ENCODE measurements at places on chromosomes 12 and 14.

- no peak for DNase-seq
These were observed 5.9 kb downstream of the RESF1 start for GRCh38 chr12:31965090-31965489.

DNA sequence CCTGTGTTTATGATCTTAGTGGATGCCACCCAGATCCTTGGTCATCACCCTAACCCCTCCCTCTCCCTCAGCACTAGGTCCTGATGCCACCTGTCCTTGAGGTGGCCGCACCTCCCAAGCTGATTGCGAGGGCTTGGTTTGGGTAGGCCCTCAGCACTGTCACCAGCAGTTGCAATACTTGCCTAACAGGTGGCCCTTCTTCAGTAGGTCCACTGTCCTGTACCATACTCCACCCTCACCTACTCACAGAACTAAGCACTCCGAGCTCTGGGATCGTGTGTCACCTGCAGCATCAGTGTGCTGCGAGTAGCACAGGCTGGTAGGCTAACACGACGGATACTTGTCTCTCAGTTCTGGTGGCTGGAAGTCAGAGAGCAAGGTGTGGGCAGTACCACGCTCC is 14.0 kb upstream of the SERPINA12 start:
- no peak for DNase-seq

GRCh38 chr12:78306236-78306635 is 475.5 kb downstream of the NAV3 start:
- no peak for DNase-seq

- no peak for DNase-seq
These were observed 448.6 kb downstream of the FUT8 start for GRCh38 chr14:65860956-65861611.

GRCh38 chr12:77833329-77833728 is 2.6 kb downstream of the NAV3 start:
- DNase-seq, result no peak

DNA sequence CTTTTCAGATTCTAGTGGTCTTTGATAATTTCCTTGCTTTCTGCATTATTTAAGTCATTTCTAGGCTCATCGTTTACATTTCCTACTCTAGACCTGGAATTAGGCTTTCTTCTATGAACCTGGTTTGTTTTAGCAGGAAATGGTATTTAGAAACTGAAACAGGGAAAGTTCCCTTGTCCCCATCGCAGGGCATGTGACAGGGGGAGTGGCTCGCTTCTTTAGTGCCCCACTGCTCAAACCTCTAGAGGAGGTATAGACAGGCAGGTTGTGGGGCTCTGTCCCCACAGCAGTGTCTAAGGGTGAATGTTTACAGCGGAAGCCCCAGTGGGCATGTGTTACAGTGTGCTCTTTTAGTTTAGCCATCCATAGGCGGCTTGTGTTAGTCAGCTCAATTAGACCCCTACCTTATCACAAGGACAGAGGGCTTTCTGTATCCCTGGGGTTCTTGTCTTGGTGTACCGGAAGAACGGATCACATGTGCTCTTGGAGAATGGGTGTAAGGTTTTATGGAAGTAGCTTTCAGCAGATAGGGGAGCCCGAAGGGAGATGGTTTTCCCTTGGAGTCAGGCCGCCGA is 25.0 kb downstream of the IFT81 start:
- no peak for DNase-seq

DNA sequence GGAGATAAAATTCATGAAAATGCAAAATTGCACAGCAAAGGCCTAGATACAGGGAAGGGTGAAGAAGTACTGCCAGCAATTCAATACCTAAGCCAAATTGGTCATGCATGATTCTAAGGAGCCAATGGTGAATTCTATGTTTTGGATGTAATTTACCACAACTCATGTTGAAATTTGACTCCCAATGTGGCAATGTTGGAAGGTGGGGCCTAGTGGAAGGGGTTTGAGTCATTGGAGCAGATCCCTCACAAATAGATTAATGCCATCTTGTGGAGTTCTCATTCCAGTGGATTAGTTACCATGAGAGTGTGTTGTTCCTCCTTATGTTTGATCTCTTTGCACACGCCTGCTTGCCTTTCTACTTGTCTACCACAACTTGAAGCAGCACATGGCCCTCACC is 194.0 kb upstream of the ALG10 start:
- DNase-seq, result no peak

DNA sequence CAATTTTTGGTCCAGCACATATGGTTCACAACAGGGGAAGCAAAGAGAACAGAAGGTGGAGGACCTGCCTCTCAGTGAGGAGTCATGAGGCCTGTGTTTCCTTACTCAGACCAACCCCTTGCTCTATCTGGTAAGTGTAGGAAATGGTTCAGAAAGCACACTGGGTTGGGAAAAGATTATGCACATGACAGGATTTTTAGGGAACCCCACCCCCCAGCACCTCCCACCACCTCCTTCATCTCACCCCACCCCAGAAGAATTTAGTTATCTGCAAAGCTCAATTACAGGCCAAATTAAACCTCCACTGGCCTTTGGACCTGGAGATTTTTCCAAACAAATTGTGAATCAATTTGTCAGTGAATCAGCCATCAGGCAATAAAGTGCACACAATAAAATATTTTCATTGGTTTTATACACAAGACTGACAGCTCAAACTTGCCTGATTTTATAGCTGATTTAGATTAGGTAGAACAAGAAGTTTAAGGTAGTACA is 132.8 kb downstream of the DACT1 start:
- DNase-seq, result no peak

DNA sequence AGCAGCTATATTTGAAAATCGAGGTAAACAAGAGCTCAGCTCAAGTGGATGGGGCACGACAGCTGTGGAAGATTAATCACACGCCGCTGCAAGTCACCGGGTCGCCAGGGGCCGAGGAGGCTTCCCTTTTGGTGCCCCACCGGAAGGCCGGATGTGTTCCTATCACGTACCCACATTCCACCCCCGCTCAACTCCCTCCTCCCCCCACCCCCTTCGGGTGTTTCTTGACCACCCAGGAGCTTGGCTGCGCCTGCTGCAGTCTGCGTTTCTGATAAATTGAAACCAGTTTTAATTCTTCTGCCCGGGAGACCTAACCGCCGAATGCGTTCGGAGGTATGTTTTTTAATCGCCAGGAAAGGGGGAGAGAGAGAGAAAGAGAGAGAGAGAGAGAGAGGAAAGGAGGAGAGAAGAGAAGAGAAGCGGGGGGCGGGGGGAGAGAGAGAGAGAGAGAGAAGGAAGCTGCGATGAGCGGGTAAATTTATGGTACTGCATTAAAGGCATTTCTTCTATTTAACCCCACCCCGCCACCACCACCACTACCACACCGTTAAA is 1.8 kb downstream of the SLC8A3 start:
- DNase-seq, result no peak

GRCh38 chr12:26043135-26044006 is 81.5 kb downstream of the BHLHE41 start:
- no peak for DNase-seq

DNA sequence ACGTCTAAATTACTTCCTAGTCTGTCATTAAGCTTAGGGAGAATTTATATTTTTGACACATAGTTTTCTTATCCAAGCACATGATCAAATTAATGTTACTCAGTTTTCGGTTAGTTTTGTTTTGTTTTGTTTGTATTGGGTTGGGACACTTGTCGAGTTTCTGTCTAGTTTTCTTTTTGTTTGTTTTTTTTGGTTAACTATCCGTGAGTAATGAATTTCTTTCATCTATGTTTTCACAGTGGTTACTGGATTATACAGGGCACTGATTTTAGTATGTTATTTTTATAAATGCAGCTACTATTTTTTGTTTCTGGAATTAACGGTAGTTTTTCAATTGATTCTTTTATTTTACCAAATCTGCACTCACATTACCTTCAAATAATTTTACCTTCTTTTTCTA is 2.7 kb downstream of the KLRF1 start:
- DNase-seq, result no peak

DNA sequence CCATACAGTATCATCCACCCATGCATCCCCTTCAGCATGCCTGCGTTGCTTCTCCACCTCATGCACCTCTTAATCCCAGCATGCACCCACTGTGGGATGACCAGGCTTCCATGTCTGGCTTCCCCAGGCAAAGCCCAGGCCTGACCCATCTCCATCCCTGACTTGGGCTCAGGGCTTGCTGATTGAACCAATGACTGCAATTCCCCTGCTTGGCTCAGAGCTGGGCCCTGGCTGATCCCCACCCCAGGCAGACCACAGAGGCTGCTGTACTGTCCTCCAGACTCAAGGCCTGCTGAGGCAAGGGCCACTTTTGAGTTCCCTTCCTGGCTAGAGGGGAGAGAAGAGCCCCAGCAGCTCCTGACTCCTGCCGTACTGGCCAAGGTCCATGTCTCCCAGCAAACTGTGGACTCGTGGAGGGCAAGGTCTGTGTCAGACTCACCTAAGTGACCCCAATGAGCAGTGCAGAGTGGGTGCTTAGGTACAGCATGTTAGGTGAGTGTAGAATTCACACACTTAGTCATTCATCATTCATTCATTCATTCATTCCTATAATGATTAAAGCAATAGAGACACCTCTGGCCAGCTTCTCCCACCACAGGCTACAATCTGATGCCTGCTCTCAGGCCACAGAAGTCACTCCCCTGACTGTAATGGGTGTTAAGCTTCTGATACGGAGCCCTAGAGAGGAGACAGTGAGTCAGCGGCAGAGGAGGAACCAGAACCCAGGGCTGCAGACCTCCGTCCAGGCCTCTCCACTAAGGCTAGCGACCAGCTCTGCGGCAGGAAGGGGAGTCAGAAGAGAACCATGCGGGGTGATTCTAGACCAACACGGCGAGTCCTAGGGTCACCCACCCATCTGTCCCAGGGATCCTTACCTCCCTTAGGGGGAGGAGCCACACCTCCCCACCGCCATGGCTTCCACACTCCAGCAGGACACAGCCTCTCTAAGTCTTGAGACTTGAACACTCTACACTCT is 2.9 kb downstream of the BEGAIN start:
- DNase-seq, result no peak

DNA sequence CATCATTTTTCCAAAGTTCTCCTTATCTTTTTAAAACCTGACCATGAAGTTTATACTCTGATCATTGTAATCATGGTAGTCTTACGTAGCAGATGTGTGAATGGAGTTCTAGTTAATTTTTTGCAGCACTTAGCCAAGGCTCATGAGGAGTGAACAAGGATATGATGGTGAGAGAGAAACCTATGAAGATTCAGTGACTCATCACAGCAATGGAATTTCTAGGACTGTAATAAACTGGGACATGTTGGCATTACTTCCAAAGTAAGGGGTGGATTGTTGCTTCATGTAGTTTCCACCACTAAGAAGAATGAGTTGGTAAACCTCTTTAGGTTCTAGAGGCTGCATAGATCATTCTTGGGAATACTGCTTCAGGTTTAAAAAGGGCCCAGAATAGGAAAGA is 102.7 kb downstream of the LRRIQ1 start:
- DNase-seq, result no peak

DNA sequence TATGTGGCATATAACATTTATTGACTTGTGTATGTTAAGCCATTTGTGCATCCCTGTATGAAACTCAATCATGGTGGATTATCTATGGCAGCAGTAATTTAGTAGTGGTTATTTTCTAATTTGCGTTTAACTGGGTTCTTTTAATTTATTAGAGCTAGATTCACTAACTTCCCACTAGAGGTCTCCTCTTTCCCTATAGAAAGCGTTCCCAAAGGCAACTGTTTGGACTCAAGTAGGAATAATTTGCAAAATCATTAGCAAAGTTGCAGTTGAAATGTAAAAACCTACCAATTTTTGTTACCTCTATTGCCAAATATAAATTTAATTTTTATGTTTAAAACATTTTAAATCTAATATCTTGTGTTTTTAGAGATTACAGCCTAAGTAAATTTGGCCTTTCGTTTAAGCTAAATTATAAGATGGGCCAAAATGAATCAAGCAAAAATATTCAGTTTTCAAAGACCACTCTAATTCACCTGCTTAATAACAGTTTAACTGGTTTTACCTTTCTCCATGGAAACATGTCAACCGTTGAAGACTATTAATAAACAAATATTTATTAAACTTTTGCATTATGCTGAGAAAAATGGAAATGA is 6.0 kb downstream of the DMAC2L start:
- no peak for DNase-seq

DNA sequence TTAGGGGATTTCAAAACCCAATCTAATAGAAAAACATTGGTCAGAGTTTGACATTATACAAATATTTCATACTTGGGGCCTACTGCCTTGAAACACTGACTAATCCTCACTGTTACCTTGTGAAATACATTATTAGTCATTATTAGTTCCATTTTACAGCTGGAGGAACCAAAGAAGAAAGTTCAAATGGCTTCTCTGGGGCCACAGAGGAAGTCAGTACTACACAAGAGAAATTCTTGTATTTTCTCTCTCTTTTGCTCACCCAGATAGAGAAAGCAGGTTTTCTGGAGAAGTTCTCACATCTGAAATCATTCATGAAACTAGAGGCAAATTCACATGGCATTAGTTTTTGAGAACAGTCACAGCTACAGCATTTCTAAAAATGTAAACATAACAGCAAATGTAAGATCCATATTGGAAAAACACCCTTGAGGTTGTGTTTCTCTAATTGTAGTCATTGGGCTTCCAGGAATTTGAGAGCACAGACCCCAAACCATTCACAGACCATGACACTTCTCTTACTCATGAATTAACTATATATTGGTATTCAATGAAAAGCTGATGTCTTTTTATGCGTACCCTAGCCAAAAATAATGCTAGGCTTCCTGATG is 83.0 kb downstream of the LLPH start:
- DNase-seq, result no peak

GRCh38 chr12:106131676-106132075 is 7.1 kb downstream of the NUAK1 start:
- DNase-seq, result no peak

DNA sequence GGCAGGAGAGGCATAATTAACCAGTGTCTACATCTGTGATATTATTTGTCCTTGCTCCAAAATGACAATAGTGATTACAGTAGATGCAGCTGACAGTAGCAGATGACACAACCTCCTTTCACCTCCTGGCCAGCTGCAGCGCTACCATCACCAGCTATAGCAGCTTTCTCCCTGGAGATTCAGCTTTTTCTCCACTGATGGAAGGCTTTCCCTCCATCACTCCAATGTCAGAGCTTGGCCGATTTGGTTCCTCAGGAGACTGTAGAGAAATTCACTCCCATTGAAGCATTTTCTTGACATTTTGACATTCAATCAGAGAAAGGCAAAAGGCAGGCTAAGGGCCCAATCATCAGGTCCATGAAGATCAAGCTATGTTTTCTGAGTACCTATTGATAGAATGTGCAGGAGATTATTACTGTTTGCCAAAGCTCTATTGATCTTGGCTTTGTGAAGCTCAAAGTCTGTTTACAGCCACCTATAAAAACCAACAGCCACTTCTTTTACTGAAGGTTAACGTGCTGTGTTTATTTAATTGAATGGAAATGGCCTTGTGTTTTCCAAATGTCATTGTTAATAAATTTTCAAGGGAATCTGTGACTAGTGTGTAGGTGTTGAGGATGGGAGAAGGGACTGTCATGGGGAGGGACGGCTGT is 785.1 kb downstream of the DIO2 start:
- DNase-seq, result no peak

DNA sequence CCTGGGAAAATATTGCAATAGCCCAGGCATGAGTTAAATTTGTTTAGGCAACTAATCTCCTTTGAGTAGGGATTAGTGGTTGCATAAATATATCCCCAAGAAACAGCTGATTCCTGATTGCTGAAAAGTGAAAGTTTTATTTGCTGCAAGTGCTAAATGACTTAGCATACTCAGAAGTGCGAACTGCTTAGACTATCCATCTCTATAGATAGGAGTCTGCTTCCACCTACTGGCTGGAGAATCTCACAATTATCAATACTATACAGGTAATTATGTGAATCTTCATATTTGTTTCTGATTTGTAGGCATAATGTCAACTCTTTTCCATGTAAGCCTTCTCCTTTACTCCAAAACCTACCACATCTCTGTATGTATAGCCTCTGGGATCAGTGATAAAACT is 12.0 kb upstream of the SLCO1B3 start:
- DNase-seq, result no peak

- no peak for DNase-seq
These were observed 5.4 kb upstream of the LRIG3 start for GRCh38 chr12:58925751-58926150.

Data from activated T-cell treated with anti-CD3 and anti-CD28 coated beads for 24 hours (primary cell).